ENCODE measurements at places on chromosomes 2 and 18.

- no peak for DNase-seq
These were observed 51.4 kb upstream of the GPC1 start for GRCh38 chr2:240383871-240384700.

DNA sequence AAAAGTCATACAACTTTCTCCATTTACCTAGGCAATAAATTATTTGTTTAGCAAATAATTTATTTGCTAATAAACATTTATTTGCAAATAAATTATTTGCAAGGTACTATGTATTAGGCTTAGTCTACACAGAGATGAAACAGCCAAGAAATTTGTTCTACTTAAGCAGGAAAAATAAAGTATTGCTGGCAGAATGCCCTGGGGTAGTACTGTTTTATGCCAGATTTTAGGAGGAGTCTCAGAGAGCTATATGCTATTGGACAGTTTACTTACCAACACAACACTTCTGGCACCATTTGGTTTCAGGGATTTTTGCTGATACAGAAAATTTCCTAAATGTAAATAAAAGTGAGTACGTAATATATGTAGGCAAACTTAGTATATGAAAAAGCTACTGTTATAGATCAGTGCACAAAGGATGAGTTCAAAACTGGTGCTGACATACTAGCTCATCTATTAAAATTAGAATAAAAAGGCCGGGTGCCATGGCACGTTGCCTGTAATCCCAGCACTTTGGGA is 23.2 kb upstream of the CDKL4 start:
- DNase-seq: no peak

DNA sequence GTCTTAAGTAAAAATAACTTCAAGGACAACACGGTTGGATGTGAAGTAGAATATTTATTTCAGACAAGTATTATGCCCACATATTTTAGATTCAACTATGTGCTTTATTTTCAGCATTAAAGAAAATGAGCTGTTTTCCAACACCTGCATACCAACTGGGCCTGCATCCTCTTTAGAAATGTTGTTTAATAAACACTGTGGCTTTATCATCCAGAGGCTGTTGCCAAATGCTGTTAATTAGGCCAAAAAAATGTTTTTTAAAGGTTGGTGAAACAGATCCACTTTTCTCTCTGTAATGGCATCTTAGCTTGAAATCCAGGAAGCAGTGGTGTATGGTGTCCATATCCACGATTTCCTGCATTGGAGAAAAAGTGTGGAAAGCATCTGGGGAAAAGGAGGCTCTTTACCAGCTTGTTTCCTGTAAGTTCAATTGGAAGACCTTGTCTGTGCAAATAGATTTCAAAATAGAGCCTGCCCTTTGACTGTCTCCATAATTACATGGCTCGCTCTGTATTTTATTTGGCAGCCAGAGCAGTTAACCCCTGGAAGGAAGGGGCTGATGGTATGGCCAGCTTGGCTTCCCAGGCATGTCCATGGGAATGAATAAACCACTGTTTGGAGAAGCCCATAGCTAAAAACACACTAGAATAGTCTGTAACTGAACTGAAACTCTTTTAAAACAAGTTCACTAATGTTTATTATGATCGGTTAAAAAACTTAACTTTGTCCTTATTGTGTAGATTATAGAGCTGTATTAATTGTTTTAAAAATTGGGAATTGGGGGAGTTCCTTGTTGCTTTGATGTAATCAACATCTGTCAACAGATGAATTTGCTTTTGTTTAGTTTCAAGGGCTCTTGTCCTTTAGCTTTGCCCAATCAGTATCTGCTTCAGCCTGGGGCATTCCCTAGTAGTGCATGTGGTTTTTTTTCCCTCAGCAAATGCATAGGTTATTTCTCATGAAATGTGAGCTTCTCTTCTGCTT is 33.0 kb upstream of the DLX1 start:
- DNase-seq: peak; percentile 40

DNA sequence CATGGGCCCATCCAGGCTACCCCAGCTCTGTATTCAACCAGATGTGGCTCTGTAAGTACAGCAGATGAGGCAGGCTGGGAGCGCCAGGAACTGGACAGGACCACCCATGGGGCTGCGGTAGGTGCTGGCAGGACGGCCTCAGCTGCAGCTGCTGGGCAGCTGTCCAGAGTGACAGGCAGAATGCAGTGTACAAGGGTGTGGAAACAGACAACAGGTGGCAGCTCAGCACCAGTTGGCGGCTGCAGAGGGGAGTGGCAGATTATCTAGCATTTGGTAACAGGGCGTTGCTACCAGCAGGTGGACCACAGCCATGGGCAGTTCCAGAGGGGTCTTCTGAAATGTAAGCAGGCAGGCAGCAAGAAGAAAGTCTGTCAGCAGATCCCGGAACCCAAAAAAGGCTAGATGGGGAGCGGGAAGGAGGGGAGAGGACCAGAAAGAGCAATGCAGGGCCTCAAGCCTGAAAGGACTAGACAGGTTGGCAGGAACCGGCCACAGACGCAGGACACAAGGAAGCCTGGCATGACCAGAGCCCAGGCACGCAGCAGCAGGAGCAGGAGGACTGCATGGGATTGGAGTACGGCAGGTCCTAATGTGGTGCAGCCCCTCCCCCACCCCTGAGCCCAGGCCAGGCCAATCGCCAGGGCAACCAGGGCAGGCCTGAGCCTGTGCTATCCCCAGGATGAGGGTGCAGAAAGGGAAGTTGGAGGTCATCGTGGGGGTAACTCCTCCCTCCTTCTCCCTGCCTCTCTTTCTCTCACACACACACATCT is 24.7 kb downstream of the PKDCC start:
- DNase-seq: peak; percentile 70

- DNase-seq: no peak
These were observed 305.1 kb upstream of the SPRED2 start for GRCh38 chr2:65737452-65738011.

DNA sequence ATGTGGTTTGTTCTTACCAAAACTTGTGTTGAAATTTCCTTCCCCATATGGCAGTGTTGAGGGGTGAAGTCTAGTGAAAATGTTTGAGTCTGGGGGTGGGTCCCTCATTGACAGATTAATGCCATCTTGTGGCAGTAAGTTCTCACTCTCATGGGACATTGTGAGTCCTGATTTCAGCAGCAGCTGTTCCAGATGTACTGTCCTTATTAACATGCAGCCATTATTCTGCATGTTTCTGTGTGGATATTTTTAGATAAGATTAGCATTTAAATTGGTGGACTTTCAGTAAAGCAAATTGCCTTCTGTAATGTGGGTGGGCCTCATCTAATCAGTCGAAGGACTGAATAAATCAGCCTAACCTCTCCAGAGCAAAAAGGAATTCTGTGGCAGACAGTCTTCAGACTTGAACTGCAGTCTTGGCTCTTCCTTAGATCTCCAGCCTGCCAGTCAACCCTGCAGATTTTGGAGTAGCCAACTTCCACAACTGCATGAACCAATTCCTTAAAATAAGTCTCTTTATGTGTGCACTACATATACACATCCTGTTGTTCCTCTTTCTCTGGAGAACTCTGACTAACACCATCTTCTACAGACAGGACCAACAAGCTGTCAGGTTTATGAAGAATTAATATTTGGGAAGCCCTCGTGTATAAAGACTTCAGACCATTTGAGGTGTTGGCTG is 138.7 kb upstream of the ZNF516 start:
- DNase-seq: no peak

- DNase-seq: no peak
These were observed 57.5 kb downstream of the OSR1 start for GRCh38 chr2:19300961-19301360.

GRCh38 chr2:154699575-154699930 is 1.1 kb downstream of the KCNJ3 start:
- DNase-seq: no peak

DNA sequence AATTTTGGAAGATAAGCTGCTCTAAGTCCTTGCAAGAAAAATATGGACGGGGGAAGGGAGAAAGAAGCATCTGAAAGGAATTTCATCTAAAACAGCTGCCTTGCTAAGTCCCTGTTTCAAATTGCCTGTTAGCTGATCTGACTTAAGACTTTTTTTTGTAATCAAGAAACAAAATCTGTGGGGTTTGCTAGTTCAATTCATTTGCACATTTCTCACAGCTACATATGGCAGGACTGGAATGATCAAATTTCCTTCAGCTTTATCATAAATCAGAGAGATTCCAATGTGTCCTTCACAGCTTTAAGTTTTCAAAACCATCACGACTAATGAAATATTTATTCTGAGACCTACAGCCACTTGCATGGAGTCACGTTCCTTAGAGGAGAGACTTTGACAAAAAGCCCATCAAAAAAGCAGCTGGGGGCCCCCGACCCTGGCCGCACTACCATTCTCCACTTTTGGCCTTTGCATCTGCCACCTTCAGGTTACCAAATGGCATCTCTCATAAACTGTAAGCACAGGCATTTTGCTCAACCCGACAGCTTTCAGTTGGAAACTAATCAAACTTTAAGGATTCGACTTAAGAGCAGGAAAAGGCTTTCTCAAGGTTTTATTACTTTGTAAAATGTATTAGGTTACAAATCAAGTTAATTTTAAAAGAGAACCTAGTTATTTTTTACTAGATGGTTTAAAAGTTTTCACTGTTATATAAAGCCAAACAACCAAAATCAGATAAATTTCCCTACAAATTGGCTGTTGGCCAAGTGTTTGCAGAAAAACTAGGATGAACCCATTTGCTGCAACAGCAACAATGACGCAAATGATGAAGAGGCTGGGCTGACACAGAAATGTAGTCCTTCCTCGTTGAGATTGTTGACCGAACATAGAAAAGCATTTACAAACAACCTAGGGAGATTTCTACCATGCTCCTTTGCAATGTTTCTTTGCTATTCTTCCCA is 100.4 kb upstream of the RND3 start:
- no peak for DNase-seq

DNA sequence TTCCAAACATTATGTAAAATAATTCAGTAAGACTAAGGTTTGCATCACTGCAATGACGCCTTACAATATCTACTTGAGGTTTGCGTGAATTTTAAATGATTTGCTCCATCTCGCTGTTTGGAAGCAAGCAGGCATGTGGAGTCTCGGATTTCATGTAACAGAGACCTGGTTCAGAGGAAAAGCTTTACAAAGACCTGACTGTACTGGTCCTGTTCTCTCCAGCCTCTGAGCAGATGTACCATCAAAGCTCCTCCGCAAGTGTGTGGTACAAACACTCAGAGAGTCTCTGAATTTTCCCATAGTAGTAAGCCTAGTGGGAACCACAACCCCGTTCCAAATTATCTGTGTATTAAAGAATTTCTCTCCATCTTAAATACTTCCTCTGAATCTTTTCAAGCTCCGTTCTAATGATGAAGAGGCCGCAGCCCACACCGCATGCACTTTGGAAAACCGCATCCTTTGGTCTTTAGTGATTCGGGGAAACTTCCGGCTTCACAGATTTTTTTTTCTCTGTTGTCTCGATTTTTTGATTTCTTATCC is 728.1 kb upstream of the SOX11 start:
- no peak for DNase-seq

DNA sequence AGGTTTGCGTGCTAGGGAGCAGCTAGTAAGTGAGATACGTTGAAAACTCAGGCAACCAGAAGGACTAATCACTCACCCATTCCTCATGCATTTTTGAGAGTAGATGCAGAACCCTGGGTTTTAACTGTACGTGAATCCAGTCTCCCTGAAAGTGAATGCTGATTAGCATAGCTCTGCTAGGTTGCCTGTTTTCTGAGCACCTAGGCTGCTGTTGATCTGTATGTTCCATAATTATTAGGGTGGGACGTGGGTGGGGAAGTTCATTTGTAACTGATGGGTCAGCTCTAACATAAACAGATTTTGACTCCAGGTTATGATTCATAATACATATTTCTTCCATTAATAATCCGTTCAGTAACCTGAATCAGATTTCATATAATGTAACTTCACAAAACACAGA is 379.0 kb upstream of the FANCL start:
- DNase-seq: no peak

GRCh38 chr18:69400253-69400975 is at the start of gene DOK6:
Gene DOK6 (plus strand): TSS chr18:69400888.
- DNase-seq: peak; percentile 63

GRCh38 chr18:79381811-79382311 is 13.9 kb upstream of the NFATC1 start:
- DNase-seq: no peak

DNA sequence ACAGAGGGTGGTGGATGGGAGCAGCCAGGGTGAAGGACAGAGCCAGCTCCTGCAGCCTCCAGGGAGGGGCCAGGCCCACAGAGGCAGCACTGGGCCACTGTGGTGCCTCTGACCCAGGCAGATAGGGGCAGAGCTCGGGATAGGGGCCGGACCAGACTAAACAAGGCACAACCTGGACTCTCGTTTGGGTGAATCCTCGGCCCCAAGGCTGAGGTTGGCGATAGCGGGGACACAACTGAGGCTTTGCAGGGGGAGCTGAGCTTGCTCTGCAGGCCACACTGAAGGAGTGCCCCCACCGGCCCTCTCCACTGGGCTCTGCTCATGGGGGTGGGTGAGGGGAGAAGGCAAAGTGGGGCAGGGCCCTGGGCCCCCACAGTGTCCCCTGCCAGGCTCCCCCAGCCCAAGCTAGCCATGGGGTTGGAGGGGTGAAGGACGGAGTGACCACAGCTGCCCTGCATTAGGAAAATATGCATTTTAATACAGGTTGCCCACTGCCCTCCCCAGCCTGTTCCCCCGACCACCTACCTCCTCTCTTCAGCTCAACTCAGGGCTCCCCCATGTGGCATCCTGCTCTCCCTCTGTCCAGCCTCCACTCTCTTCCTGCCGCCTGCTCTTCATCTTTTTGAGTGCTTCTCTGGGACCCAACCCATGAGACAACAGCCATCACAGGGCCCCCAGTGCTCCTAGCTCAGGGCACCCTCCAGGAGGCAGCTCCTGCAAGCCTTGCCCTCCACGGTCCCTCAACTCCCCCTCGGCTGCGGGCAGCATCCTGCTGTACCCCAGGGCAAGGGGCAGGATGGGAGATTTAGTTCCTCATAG is 152.8 kb downstream of the INHBB start:
- no peak for DNase-seq

- no peak for DNase-seq
These were observed 230.6 kb upstream of the EPAS1 start for GRCh38 chr2:46066601-46067000.

DNA sequence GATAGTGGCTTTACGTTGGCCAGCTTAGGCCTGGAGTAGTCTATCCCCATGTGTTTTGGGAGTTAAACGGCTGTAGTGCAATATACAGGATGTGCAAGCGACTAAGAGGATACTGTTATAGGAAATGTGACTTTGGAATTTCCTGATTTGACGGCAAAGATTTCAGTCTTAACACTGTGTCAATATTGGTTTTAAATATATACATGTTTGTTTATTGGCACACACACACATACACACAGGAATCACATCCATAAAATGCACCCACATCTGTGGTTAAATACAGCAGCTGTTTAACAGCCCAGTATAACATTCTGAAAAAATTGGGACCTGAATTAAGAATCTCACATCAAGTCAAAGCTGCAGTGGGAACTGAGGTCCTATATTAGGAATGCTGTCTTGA is 347.1 kb downstream of the TXNL1 start:
- DNase-seq: no peak

- DNase-seq: no peak
These were observed 119.1 kb upstream of the OTX1 start for GRCh38 chr2:62931536-62931935.

- peak; percentile 27 for DNase-seq
These were observed 44.6 kb downstream of the HAUS1 start for GRCh38 chr18:46148810-46149209.

Measured in NCI-H774 (cell line).